ENCODE measurements at places on chromosomes 5 and 9.

DNA sequence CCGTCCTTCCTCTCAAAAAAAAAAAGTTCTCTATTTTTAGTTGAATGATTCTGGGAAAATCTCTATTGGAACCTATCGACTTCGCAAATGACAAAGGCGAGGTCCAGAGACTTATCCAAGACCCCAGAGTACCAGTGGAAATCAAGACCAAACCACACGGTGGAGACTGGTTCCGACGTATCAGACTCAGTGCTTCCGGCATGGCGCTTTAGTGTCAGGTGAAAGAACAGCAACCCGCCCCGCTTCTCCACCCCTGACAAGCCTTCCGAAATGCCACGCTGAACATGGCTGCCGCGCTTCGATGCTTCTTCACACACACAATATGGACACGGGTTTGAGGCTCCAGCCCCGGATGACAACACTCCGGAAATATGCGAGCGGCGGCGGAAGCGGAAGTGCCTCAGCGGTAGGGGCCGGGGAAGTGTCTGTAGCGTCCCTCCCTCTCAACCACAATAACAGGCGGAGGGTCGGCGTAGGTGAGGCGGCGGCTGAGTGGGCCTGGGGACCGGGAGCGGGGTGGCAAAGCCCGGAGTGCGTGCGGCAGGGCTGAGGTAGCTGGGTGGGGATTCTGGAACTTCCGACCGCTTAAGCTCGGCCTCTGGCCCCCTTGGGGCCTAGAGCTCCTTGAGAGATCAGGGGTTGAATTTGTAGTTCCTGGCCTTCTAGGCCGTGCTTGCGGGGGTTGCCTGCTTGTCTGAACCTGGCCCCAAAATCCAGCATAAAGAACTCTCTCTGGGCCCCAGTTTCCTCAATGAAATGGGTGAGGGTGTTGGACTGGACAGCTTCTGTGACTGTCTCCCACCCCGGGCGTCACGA lies at the start of gene FBXO38:
Gene FBXO38 (plus strand): TSS at position 395 of the 816 bp plus-strand sequence. CDS start 10,819 bp downstream, outside the sequence.
- peak; percentile 99 for DNase-seq

- no peak for DNase-seq
These were observed 20.6 kb downstream of the ZSWIM6 start for GRCh38 chr5:61352612-61353156.

DNA sequence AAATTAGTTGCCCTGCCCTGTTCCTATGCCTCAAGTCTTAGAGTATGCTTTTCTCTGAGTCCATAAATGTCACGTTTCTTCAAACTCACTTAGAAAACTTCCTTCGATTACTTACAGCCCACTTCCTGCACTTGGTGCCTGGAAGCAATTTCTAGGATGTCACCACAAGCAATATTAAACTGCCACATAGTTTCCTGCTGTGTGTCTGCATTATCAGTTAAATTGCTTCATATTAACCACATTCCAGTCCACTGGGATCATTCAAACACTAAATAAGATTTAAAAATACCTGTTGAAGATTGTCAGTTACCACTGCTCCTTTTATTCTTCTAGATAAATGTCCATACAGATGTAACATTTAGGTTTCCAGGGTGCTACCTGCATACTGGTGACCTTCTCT lies 4.1 kb downstream of the DENND1A start:
- no peak for DNase-seq

DNA sequence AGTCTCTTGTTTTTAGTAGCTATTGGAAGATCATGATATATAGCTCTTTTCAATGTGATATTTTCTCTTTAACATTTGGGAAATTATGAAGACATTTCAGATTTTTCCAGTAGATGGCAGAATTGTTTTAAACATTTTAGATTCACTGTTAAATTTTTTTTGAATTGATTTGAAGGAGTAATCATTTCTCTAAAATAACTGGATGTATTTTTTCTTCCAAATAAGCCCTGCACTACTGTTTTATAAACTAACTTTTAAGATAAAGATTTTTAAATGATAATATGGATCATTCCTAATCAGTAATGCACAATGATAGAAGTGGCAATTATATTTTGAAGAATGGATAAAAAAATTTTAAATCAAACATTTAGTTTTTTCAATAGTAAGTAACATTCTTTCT lies 14.2 kb downstream of the NDUFAF2 start:
- DNase-seq = no peak
